GM03348 (cell line): ENCODE measurements at places on chromosomes 11 and 22.

GRCh38 chr11:26065944-26066343 is 266.0 kb upstream of the ANO3 start:
- DNase-seq, result no peak

- peak; percentile 86 for DNase-seq
These were observed 30.0 kb downstream of the MAPK1 start for GRCh38 chr22:21837248-21837979.

- DNase-seq, result peak; percentile 53
These were observed 188.0 kb downstream of the MAML2 start for GRCh38 chr11:96154802-96155520.

DNA sequence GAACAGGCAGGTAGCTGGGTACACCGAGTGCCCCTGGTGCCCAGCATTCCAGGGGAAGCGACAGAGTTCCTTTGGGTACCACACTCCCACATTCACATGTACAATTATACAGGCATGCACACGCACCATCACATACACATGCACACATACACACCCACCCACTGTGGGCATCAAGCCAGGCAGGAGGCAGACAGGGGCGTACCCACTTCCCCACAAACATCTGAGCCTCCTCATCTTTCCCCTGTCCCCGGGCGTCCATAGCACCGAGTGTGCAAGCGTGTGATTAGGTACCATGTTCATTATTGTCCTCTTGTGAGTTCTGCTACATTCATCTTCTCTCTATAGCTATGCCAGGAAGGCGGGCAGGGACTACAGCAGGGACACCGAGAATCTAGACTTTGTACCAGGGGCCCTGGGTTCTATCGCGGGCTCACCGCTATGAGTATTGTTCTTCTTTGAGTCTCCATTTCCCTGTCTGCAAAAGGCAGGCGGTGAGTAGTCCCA is 2.1 kb upstream of the CARD10 start:
- DNase-seq, result no peak

DNA sequence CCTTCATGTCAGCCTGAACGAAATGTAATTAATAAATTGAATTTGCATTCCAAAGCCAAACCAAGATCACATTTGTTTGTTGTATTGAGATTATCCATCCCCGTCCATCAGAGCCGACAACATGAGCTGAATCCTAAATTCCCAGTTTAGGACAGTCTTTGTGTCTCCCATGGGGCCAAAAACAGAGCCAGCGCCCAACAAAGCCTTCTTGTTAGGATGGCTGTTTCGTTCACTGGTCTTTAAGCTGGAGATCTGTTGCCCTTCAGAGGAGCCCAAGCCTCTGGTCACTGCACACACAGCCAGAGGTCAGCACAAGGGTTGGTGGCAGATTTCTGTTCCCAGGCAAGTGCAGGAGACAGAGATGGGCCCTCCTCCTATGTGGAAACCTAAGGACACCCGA is 25.8 kb downstream of the DSCAML1 start:
- no peak for DNase-seq

GRCh38 chr22:33038131-33038772 is 19.9 kb downstream of the SYN3 start:
- DNase-seq, result peak; percentile 53

GRCh38 chr11:32006799-32007388 is 84.0 kb upstream of the RCN1 start:
- peak; percentile 76 for DNase-seq

DNA sequence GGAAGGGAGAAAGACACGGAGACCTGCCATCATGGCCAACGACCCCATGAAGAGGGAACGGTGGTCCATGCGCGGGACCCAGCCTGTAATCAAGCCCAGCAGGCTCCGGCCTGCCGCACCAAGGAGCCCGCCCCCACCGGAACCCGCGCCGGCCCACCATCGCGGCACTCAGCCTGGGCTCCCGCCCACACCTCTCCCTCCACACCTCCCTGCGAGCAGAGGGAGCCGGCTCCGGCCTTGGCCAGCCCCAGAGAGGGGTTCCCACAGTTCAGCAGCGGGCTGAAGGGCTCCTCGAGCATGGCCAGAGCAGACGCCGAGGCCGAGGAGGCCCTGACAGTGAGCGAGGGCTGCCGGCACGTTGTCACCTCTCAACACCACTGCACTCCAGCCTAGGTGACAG is 1302.8 kb upstream of the CNTN5 start:
- DNase-seq, result no peak

- no peak for DNase-seq
These were observed 35.3 kb downstream of the NEU3 start for GRCh38 chr11:75024068-75024449.

GRCh38 chr11:3123761-3124733 is 41.1 kb downstream of the OSBPL5 start:
- peak; percentile 96 for DNase-seq

DNA sequence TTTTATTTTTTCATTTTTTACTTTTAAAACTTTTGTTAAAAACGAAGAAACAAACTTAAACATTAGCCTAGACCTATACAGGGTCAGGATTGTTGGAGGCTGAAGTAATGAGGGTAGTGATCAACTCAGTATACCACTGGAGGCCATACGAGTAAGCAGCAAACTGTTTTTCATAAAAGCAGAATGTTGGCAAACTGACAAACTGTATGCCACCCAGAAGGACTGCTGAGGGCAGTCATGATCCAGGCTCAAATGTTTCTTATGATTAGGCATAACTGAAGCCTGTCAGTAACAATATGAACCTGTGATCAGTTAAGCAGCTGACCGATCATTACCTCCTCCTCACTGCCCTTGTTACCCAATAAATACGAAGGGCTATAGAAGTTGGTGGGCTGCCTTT is 10.2 kb upstream of the SC5D start:
- DNase-seq, result no peak

GRCh38 chr11:68349461-68350249 is 37.3 kb downstream of the LRP5 start:
- no peak for DNase-seq

GRCh38 chr11:75242722-75243600 is 2.4 kb downstream of the TPBGL start:
- no peak for DNase-seq

GRCh38 chr11:131924001-131924400 is 553.6 kb downstream of the NTM start:
- no peak for DNase-seq

DNA sequence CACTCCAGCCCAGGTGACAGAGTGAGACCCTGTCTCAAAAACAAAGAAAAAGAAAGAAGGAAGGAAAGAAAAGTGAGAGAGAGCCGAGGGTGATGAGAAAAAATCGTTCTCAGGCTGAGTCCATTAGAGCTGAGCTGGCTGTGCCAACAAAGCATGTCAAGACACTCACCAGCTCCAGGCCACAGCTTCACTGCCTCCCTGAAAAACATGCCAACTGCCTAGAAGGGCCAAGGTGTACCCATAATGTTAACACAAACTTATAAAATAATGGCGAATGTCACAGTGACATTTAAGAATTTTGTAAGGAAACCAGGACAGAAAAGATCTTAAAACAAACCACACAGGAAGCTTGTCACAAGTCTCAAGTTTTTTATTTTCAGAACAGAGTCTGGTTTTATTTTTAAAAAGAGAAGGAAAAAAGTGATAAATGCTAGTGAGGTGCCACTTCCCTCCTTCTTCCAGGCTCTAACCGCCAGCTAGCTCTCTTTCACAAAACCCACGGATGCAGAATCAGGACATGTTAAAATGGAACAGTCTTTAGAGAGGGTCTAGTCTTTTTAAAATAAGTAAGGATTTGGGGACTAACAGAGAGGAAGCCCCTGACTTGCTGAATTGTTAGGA is 5.1 kb downstream of the TMEM121B start:
- no peak for DNase-seq

DNA sequence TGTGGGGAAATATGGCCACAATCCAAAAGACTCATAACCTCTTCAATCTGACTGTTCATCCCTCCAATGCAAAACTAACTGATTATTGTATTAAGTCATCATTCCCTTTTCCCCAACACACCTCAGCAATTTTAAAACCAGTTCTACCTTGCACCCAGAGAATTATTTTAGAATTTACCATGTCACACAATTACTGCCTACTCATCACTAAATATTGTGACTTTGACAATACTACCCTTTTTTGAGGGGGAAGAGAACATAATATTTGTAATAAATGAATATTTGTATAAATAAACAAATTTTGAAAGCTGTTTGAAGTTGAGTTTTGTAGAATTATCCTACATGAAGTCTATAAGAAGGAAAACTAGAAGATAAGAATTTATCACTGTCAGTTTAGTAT is 28.2 kb upstream of the CALCB start:
- DNase-seq, result no peak

GRCh38 chr22:25146307-25146706 is 53.4 kb upstream of the CRYBB3 start:
- no peak for DNase-seq

GRCh38 chr11:76702336-76703128 is 32.0 kb upstream of the LRRC32 start:
- no peak for DNase-seq

DNA sequence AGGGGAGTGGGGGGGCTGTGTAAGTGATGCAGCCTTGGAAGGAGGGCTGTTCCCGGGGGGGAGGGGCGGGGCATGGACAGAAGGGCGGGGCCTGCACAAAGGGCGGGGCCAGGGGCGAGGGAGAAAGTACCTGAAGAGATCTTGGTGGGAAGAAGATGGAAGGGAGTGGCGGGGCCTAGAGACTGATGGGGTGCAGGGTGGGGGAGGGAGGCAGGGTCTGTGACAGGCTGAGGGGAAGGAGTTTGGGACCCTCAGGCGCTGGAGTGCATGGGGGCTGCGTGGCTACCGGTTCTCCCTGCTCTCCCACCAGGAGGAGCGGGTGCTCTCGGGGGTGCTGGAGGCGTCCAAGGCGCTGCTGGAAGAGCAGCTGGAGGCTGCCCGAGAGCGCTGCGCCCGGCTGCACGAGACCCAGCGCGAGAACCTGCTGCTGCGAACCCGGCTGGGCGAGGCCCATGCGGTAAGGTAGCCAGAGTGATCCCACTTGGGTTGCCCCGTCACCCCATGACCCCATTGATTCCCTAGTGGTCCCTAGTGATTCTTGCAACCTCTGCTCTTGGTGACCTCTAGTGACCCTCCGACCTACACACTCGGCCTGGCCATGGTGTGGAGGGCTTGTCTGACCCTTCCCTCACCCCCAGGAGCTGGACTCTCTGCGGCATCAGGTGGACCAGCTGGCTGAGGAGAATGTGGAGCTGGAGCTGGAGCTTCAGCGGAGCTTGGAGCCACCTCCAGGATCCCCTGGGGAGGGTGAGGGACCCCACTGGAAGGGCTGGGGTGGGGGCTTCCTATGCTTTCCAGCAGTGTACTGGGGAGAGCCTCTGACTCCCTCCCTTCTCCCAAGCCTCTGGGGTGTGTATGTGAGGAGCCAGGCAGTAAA is 3.1 kb downstream of the CCDC88B start:
- no peak for DNase-seq

GRCh38 chr11:78197816-78198215 is 9.1 kb downstream of the USP35 start:
- no peak for DNase-seq

- no peak for DNase-seq
These were observed 11.8 kb downstream of the SCYL1 start for GRCh38 chr11:65536412-65537295.

DNA sequence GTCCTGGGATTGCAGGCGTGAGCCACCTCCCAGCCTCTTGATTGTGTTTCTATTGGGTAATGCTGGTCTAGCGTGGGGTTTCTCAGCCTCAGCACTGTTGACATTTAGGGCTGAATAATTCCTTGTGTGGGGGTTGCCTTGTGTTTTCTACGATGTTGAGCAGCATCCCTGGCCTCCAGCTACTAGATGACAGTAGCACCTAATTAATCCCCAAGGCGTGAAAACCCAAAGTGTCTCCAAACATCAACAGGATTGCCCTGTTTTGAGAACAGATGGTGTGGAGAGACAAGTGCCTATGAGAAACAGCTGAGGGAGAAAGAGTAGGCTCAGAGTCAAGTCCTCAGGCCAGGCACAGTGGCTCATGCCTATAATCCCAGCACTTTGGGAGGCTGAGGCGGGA is 67.2 kb downstream of the SGSM1 start:
- DNase-seq, result no peak

DNA sequence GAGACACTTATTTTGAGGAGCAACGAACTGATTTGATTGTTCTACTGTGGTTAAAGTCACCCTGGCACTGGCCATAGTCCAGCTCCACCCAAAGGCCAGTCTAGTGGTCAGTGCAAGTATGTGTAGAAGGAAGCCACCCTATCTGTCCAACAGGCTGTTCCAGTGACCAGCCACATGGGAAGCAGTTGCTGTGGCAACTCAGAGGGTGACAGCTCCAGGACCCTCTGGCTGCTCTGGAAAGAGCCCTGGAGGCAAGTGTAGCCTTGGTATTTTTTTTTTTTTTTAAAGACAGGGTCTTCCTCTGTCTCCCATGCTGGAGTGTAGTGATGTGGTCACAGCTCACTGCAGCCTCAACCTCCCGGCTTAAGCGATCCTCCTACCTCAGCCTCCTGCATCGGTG is 27.8 kb downstream of the LMO1 start:
- DNase-seq, result no peak

DNA sequence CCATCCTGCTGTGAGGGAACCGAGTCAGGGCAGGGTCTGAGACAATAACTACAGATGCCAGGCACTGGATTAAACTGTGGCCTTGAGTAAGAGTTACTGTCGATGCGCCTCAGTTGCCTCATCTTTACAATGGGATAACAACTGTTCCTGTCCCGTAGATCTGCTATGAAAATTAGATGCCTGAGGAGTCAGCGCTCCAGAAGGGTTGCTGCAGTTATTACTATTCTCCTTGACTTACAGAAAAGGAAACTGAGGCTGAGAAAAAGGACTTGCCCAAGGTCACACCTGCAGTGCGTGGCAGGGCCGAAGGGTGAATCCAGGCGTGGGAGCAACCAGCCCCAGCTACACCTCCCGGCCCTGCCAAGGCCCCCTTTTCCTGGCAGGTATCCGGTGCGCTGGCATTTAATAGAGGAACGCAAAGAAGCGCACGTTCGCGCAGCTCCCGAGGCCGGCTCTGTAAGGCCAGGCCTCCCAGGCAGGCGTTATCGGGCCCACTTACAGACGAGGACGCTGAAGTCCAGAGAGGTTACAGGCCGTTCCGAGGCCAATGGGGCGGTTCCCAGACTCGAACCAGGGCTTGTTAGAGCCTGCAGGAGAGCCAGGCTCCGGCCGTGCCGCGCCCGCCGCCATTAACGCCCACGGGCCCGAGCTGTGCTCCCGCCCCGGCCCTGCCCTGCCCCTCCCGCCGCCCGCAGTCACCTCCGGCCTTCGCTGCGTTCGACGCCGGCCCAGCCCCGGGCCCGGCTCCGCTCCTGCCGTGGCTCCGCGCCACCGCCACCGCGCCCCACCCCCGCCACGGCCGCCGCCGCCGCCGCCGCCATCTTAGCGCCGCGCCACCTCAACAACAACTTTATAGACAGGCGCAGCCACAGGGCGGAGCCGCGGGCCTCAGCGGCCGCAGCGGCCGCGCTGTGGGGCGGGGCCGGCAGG is at the start of gene C11orf68:
TSS of gene C11orf68 (minus strand) at position 852 of the 930 bp plus-strand sequence. CDS start at position 821, 31 bp downstream.
- DNase-seq, result no peak

- DNase-seq, result peak; percentile 74
These were observed 44.3 kb downstream of the NNMT start for GRCh38 chr11:114340311-114341131.
